ENCODE measurements at places on chromosomes 1 and 21. TPM values are rescaled to one million over a fixed set of nuclear protein-coding genes. Genes with fewer than 3 reads are reported as not detected.
A peak's percentile ranks its signal among the peaks of the same experiment; 100 is the strongest.

DNA sequence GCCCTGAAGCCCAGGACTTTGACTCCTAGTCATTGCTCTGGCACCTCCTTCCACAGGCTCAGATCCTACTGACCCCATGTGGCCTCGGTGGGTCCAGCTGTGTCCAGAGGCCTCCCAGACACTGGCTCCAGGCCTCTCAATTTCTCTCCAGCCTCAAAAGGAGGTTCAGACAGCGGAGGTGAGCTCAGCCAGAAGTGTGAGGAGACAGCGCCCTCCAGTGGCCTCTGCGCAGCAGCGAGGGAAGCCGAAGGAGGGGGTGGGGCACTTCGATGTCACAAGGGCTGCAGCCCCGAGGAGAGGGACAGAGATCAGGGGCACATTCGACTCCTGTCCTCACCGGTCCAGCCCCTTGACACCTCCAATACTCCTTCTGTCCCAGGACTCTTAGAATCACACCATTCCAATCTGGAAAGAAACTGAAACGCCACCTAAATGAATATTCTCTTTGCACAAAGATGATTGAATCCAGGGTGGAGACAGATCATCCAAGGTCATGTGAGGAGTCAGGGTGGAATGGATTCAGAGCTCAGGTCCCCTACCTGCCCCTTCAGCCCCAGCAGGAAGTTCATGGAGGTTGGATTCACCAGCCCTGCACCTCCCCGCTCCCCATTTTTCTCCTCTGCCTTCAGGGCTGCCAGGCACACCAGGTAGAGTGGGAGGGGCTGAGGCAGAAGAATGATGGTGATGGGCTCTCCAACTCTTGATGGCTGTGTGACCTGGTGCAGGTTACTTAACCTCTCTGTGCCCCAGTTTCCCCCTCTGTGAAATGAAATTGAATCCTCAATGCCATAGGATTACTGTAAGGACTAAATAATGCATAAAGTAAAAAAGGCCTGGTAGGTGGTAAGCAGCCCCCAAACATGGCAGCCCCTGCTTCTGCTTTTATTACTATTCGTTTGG is 34.8 kb upstream of the ZBTB40 start:
- DNase-seq, result peak; percentile 16

Gene CSF3R
- 3.4 TPM for total RNA-seq

Gene RSBN1
- 44.6 TPM for total RNA-seq

Gene CYP4B1
- 0.27 TPM for total RNA-seq

- peak; percentile 44 for DNase-seq
Measured at GRCh38 chr21:37986751-37987399, 70.6 kb upstream of the KCNJ6 start.

GRCh38 chr1:206507284-206508129 is at the start of gene RASSF5:
RASSF5 (plus strand) TSS chr1:206507531; CDS start chr1:206507603, 72 bp downstream.
- DNase-seq, result peak; percentile 33

Gene ASPM
- total RNA-seq, result 25.3 TPM

Gene UBE2U
- not detected for total RNA-seq

DNA sequence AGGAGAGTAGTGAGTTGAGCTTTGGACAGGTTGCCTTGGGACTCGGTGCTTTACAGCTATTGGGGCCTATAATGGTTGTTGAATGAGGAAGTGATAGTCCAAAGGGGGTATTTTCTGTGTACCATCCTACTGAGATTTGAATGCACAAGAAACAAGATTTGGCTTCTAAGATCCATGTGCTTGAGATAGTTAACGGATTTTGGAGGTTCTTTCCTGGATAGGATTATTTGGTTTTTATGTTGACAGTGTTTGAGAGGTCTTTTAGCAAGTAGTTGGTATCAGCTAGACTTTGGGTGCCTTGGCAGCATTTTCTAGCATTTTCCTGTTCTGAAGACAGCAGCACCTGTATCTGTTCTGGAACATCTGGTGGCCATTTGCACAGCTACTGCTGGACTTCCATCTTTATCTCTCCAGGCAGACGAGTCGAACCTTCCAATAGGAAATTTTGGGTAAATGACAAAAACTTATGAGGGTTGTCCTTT is 3.6 kb upstream of the SCAF4 start:
- DNase-seq, result no peak

- no peak for DNase-seq
Measured at GRCh38 chr1:15344800-15345704, 64.6 kb upstream of the EFHD2 start.

GRCh38 chr1:94527447-94528031 is 14.0 kb downstream of the F3 start:
- peak; percentile 17 for DNase-seq

GRCh38 chr1:159352436-159352835 is 50.3 kb downstream of the FCER1A start:
- no peak for DNase-seq

Gene MXRA8
- 18.2 TPM for total RNA-seq

GRCh38 chr1:62250126-62250726 is 55.6 kb downstream of the L1TD1 start:
- DNase-seq, result no peak

GRCh38 chr21:32547018-32547417 is 38.3 kb downstream of the TCP10L start:
- DNase-seq, result no peak

DNA sequence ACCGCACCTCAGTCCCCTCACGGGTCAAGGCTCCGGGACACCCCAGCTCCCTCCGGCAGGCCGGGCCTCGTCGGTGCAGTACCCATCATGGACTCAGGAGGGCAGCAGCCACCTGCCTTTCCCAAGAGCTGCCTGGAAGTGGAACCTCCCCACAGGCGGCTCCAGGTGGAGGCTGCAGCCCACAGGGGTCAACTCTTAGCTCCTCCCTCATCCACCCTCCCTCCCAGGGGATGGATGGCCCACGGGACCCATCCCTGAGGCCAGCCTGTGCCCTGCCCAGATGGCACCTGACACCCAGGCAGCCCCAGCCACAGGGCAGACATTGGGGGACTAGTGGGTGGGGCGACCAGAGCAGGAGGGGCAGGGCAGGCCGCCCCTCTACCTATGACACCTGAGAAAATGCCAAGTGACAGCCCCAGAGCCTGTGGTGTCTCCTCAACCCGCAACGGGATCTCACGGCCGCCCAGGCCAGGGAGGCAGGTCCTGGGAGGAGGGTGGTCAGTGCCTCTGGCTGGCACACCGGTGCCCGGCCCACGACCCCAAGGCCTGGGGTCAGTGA is 1.2 kb upstream of the ARHGEF16 start:
- DNase-seq, result peak; percentile 85

DNA sequence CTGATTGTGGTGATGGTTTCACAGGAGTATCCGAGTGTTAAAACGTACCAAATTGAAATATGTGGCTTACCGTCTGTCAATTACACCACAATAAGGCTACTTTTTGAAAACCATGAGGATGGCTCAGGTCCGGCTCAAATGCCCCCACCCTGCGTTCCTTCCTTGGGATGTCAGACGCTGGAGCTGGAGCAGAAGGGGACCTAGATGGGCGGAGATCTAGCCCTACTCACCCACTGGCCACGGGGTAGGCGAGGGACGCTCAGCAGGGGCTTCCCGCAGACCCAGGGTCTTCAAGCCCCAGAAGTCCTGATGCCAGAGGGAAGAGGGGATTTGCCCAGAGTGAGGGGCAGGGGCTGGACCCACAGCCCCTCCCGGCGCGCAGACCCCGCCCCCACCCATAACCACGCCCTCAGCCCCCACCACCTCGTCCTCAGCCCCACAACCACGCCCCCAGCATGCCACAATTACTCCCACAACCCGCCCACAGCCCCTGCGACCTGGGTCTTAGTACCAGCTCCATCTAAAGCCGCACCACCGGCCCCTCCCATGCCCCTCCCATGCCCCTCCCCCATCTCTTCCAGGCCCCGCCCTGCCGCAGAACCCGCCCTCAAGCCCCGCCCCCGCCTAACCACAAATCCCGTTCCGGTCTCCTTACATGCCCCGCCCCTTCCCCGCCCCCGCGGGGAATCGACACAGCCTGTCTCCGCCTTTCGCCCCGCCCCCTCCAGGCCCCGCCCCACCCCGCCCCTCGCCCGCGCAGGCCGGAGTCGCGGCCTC is at the start of gene LRRC3:
Gene LRRC3 (plus strand): TSS at position 764 of the 777 bp plus-strand sequence. CDS start 1,135 bp downstream, outside the sequence.
- peak; percentile 48 for DNase-seq

DNA sequence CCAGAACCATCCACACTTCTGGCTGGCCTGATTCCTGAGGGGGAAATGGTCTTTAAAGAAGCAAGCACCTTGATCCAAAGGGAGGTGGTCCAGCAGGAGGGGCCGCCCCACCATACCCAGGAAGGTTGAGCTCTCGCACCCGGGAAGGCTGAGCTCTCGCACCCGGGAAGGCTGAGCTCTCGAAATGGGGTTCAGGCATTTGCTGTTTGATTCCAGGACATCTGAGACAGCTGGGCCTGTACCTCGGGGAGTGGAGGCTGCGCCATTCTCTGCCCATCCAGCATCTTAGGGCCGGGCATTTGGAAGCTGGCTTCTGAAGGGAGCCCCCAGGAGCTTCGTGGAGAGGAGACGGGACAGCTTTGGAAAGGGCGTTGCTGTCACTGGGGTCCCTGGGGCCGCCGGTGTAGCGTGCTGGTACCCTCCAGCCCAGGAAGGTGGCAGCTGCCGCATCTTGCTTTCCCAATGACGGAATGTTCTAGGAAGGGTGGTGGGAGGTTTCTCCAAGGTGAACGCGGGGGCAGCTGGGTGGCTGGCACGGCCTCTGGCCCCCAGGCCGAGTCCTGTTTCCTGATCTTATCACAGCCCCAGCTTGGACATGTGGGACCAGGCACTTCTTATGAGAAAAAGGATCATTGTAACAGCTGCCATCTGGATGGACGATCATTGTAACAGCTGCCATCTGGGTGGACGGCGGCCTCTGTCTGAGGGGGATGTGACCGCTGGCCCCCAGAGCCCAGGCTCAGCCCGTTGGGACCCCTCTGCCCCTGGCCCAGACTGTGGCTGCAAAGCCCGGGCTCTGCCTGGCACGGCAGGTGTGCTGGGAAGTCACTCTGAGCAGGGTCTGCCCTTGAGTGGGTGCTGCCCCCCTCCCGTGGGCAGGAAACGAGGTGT is 61.6 kb downstream of the COL18A1 start:
- DNase-seq, result no peak

- DNase-seq, result no peak
Measured at GRCh38 chr21:17539743-17540341, 27.0 kb downstream of the CXADR start.

GRCh38 chr1:185561629-185562028 is 172.6 kb upstream of the HMCN1 start:
- no peak for DNase-seq

GRCh38 chr1:42364089-42364488 is 16.5 kb upstream of the RIMKLA start:
- no peak for DNase-seq

Gene ERG
- total RNA-seq, result 2.3 TPM

DNA sequence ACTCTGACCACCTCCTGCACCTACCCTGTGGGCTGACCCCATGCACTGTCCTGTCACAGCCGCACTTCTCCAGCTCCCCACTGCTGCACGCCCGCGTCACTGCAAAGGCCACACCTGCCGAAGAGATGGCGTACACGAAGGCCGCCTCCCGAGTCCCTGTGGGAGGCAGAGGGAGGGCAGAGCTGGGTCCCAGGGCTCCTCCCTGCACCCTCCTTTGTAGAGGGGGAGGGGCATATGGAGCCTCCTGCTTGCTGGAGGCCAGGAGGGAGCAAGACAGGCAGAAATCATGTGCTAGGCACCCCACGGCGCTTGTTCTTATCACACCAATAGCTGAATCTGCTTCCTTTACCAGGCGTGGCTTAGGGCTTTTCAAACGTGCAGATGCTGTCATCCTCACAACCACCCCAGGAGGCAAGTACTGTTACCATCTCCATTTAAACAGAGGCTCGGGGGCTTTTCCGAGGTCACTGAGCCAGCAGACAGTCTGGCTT is 21.4 kb downstream of the WNT4 start:
- DNase-seq, result no peak

GRCh38 chr1:186812570-186812969 is 16.2 kb upstream of the PLA2G4A start:
- DNase-seq, result no peak

Gene ERICH3
- total RNA-seq, result 8.7 TPM

Gene AXDND1
- total RNA-seq, result 1.1 TPM

DNA sequence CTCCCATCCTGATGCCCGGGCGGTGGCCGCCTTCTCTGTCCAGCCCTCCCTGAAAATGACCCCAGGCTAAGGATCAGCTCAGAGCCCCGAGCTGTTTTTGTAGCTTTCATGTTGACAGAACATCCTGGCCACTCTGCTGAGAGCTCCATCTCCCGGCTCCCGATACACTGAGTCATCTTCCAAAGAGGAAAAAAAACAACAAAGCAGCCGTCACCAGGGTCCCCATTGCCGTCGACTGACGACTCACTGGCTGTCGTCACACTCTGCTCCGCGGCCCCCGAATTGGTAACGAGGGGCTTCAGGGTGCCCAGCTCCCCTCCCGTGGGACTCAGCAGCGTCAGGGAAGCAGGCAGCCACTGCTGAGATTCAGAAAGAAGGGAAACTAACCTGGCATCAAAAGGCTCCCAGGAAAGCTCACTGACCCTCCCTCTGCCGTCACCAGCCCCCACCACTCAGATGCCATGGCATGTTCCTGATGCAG is 67.2 kb downstream of the CD46 start:
- DNase-seq, result no peak

Gene C1orf87
- total RNA-seq, result not detected

GRCh38 chr1:203911806-203912205 is 50.4 kb downstream of the SNRPE start:
- DNase-seq, result no peak

DNA sequence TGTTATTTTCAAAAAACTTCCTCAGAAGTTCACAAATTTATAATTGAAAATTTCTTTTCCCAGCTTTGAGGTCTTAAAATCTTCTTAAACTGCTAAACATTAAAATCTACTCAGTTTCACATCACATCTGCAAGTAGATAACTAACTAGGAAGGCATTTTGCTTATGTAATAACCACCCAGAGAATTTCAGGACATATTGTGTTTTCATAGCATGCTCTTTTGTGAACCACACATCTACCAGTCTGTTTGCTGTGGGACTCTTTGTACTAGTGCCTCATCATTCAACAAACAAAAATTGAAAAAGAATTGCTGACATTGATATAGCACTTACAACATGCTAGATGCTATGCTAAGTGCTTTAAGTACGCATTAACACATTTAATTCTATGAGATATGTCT is 31.6 kb upstream of the C1orf146 start:
- no peak for DNase-seq

DNA sequence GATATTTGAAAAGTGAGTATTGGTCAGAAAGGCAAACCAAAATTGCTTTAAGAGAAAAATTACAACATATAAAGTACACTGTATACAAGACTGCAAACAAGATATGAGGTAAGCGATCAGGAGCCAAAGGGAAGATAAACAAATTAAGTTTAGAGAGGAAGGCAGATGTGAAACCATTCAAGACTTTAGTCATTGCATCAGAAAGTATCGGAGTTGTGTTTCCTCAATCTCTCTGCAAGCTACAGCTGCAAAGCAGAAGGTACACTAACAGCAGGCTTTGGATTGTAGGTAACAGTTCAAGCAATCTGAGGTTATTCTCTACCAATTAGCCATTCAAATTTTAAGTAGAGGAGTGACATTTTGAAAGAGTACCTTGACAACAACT is 21.3 kb upstream of the TLCD4 start:
- DNase-seq, result no peak

GRCh38 chr21:37645848-37646247 is 270.4 kb downstream of the KCNJ6 start:
- no peak for DNase-seq

- no peak for DNase-seq
Measured at GRCh38 chr1:116537040-116537831, 33.6 kb downstream of the CD58 start.

- peak; percentile 59 for DNase-seq
Measured at GRCh38 chr1:31617916-31618746, 642 bp downstream of the HCRTR1 start.
